EL (cell line): ENCODE measurements at places on chromosomes 2 and 18.
A peak's percentile ranks its signal among the peaks of the same experiment; 100 is the strongest.

GRCh38 chr18:45637546-45638327 lies 22.5 kb downstream of the SLC14A2 start:
- DNase-seq = peak; percentile 45

DNA sequence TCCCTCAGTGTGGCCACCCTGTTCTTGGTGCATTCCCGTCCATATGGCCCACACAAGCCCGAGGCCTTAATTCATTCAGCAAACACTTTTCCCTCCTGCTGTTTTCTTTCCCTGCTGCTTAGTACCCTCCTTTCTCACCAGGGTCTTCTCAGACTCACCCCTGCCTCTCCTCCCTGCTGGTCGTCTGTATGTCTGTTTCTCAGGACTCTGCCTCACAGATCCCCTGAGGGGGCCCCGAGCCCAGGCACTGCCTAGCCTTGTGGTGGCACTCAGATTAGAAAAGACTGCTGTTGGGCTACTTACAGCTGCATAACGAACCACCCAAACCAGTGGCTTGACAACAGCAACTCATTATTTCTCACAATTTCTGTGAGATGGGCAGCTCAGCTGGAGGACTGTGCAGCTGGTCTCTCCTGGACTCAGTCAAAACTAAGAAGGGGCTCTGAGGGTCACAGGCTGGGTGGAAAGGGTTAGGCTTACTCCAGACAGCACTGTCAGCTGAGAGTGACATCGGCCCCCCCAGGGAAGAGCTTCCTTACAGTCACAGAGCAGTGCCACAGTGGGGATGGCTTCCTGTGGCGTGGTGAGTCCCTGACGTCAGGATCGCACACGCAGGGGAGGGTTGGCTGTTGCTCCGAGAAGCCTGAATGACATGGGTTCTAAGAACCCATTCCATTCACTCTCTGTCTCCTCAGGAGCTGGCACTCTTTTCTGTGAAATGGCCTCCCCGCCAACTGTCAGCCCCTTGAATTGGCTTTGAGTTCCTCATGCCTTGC lies 139.0 kb downstream of the UXS1 start:
- DNase-seq = no peak

- DNase-seq = no peak
Measured at GRCh38 chr2:231568785-231569435, 23.8 kb upstream of the TEX44 start.

GRCh38 chr18:79690071-79690470 lies 10.5 kb downstream of the CTDP1 start:
- DNase-seq = no peak

DNA sequence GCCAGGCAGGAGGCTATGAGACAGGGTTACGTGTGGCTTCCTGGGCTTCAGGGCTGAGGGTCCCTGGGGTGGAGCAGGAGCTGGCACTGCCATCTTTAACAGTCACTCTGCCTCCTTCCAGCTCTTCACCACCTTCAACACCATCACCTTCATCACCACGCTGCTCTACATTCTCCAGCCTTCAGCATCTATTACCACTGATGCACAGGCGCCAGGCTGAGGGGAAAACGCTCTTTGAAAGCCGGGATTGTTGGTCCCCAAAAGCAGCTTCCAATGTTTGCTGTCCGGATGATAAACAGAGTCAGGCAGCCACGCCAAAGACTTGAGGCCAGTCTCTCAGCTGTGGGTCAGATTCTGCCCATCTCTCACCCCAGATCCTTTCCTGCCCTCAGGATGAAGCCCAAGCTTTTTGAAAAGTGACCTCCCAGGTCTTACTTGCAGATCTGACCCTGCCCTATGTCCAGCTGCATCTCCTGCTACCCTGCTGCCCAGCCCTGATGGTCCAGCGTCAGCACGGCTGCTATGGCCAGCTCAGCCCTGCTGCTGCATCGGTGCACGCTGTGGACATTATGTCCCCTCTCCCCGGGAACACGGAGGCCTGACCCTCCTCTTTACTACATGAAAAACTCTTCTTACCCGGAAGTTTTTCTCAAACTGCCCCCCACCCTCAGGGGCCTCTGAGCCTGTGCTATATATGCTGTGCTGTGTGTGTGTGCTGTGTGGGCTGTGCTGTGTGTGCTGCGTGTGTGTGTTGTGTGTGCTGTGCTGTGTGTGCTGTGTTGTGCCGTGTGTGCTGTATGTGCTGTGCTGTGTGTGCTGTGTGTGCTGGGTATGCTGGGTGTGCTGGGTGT lies 31.2 kb upstream of the MAL start:
- no peak for DNase-seq

- DNase-seq = peak; percentile 11
Measured at GRCh38 chr2:99101697-99102096, 39.8 kb upstream of the C2orf15 start.

- peak; percentile 95 for DNase-seq
Measured at GRCh38 chr18:70333757-70334156, 44.9 kb downstream of the SOCS6 start.

DNA sequence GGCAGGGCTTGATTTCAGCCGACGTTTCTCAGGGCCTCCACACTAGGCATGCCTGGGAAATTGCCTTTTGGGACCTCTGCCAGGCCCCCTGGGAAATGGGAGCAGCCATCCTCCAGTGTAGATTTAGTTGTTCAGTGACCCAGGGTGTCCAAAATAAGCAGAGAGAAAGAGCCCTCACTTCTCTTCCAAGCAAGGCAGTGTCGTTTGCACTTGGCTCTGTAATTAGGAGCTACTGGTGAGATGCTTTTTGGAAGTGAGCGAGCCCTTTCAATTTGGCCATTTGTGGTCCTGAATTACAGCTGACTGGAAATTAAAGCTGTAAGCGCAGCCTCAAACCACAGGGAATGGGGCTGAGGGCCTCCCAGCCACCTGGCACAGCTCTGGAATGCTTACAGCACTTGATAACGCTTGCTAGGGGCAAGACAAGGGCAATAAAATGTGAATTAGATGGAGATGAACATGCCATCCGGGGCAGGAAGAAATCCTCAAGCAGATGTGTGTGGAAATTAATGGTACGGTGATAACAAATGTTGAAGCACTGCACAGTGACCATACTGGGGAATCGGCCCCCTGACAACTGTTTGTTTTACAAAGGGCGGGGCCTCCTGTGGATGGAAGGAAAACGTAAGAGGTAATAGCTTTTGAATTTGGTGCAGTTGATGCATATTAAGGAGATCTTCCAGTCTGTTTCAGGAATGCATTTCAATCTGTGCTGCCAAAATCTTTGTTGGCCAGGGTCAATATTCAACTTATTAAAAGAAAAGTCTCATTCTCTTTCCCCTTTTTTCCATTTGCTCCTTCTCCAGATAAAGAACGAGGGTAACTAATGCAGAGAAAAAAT lies 173.1 kb downstream of the UXS1 start:
- DNase-seq = no peak

- DNase-seq = no peak
Measured at GRCh38 chr2:200477667-200478131, 32.2 kb downstream of the KCTD18 start.

- DNase-seq = no peak
Measured at GRCh38 chr18:35054401-35054800, 13.2 kb downstream of the MAPRE2 start.

- no peak for DNase-seq
Measured at GRCh38 chr2:28345619-28346018, 47.0 kb upstream of the FOSL2 start.

DNA sequence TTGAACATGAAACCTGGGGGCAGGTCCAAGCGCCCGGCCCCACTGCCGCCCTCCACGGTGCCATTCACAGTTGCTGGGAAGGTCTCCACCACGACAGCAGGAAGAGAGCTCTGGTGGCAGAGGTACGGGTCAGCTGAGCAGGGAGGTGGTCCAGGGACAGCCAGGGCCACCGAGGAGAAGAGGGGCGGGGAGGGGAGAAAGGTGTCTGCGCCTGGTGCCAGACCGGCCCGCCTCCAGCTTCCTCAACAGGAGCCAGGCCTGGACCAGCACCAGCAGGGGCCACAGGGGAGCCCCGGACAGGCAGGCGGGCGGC lies 56.2 kb downstream of the BIN1 start:
- DNase-seq = no peak

GRCh38 chr2:168441214-168441872 lies 14.7 kb upstream of the CERS6 start:
- DNase-seq = no peak

- peak; percentile 25 for DNase-seq
Measured at GRCh38 chr2:36322108-36322507, 33.5 kb upstream of the CRIM1 start.

GRCh38 chr18:35835833-35836232 lies 136.6 kb upstream of the RMP24 start:
- no peak for DNase-seq

DNA sequence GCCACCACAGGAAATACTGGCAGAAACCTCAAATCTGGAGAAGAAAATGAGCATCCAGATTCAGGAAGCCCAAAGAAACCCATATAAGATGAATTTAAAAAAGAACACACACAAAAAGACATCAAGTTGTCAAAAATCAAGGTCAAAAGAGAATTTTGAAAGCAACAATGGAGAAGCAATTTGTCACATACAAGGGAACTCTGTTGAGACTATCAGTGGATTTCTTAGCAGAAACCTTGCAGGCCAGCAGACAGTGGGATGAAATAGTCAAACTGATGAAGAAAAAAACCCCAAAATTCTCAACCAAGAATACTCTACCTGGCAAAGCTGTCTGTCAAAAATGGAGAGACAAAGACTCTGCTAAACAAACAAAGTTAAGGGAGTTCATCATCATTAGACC lies 272.6 kb downstream of the ADCYAP1 start:
- no peak for DNase-seq

DNA sequence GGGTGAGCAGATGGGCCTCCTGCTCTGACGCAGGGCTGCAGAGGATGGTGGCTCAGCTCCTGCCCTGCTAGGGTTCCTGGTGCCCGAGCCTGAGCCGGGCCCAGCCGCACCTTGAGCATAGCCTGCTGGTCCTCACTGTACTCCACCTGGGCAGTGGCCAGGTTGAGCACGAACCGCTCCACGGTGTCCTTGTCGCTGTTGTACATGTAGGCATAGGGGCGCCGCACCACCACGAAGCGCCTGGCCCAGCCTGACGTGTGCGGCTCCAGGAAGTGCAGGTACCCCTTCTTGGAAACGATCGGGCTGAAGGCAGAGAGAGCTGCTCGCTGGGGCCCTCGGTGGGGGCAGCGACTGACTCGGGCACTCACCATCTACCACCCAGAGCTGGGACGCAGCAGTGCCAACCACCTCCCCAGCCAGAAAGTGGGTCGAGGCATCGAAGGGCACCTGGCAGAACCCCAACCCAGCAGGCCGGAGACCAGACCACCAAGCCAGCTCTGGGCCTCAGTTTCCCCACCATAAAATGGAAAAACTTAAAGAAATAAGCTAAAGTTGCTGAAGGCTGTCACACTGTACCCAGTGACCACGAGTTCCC lies 27.3 kb downstream of the AQP12A start:
- DNase-seq = no peak

DNA sequence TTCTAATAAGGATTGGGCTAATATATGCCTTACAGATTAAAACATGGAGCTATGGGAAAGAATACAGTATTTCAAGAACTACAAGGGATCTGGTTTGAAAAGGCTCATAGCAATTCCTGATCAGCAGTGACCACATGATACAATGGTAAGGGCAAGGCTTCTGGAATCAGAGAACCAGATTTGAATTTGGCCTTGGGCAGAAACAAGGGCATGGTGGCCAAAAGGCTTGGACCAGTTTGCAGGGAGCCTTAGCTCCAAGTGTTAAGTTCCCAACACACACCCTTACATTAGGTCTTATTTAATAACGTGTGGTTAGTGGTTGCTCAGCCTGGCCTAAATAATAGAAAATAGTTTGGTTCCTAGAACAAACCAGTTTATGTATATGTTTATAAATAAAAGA lies 87.7 kb downstream of the ZAP70 start:
- no peak for DNase-seq

- DNase-seq = no peak
Measured at GRCh38 chr2:45083175-45083574, 73.9 kb upstream of the SIX2 start.

DNA sequence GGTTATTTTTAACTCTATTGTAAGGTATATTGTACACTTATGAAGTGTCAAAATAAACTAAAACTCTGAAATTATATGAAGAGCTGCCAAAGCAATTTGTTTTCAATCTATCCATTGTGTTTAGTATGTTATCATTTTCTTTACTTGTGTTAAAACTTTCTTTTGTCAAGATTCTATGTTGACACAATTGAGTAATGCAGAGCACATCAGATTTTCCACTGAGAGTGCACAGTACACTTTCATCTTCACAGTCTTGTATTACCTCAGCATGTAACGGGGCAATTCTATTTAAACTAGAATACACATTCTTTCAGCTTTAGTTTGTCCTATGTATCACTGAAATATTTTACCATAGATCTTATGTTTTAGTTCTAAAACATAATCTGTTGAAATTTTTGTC lies 304.4 kb upstream of the ZC3H15 start:
- DNase-seq = no peak

DNA sequence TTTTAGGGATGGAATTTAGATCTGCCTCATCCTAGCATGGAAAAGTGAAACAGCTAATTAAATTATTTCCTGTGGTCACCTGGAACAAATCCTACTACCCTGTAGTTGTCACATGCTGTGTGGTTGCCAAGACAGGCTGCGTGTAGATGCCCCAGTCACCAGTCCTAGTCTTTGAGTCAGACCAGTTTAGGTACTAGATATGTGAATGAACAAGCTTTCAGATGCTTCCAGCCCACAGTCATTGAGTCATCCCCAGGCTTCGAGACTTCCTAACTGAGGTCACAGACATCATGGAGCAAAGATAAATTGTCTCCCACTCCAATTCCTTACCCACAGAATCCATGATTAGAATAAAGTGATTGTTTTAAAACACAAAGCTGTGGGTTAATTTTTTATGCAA lies 35.8 kb upstream of the GRB14 start:
- DNase-seq = peak; percentile 71

DNA sequence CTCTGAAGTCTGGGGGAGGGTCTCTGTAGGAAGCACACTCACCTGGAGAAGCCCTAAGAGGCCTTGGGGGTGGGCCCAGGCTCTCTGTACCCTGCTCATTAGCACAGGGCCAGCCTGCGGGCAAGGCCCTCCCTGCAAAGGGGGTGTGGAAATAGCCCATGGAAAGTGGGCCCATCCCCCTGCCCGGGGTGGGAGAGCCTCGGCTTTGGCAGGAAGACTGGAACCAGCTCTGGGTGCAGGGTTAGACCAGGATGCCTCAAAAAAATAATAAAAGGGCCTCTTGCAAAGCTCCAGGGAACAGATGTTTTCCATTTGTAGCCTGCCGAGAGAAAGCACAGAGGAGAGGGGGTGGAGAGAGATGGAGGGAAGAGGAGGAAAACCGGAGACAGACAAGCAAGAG lies 98.7 kb downstream of the STPG4 start:
- peak; percentile 86 for DNase-seq

DNA sequence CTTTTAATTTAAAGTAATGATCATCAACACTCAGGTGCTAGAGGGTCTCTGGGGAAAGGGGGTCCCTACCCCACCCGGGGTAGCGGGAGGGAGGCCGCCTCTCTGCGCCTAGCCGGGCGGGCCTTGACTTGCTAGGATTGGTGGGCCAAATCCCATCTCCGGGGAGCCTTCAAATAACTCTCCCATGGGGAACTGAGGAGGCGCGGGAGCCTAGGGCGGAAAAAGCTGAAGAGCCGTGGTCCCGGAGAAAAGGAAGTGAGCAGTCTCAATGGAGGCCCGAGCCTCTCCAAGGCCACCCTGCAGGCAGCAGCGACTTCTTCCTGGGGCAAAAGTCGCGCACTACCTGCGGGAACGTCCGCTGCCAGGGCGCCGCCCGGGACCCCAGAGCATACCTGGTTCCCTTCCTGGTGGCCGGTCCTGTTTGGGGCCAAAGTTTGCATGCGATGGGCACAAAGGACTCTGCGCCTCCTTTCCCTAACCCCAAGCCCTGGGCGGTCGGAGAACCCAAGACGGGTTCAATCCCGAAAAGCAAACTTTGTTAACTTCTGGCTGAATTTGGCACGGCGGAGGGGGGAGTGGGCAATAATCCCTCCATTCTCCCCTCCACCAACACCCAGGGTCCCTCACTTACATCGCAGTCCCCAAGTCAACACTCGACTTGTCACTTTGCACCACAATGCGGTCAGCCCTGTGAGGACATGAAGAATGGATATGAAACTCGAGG lies 13.6 kb downstream of the EN1 start:
- DNase-seq = no peak
